ENCODE measurements at places on chromosomes 16 and 17.
A peak's percentile ranks its signal among the peaks of the same experiment; 100 is the strongest.

DNA sequence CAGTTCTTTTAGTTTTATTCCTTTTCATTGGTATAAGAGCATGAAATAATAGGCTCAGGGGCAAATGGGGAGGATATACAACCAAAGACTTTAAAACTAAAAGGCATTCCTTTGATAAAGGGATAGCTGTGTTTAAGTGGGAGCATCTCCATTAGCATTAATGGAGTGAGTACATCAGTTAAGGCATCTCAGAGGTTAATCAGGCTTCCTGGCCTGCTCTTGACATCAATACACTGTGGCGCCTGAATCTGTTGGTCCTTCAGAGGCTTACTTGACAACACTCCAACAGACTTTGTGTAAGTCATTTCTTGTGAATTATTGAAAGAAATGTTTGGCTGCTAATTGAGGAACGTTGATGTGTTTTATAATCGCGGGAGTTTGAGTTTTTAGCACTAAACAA lies 230.7 kb downstream of the BCAS3 start:
- no peak for DNase-seq

DNA sequence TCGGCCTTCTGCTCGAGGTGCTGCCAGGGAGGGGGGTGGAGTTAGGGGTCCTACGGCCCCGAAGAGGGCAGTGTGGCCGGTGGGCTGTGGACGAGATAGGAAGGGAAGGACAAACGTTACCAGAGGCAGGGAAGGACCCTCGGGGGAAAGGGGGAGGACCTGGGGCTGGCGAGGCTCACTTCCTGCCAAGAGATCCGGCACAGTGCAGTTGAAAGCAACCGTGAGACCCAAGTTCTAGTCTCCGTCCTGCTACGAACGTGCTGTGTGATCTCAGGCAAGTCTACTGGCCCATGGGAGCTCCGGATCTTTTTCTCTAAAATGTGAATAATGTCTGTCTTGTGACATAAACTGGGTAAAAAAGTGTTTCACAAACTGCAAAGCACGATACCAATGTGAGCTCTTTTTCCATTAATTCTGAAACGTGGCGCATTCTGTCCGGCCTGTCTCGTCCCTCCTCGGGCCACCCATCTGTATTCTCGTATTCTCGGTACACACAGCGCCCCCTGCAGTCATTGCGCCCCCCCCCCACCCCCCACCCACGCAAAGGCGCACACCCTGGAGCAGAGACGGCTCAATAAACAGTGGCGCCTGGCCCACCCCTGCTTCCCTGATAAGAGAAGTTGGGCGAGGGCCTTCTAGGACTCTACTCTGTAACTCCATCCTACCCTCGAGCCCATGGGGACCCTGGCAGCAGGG lies 8.8 kb downstream of the CYGB start:
- DNase-seq: no peak

DNA sequence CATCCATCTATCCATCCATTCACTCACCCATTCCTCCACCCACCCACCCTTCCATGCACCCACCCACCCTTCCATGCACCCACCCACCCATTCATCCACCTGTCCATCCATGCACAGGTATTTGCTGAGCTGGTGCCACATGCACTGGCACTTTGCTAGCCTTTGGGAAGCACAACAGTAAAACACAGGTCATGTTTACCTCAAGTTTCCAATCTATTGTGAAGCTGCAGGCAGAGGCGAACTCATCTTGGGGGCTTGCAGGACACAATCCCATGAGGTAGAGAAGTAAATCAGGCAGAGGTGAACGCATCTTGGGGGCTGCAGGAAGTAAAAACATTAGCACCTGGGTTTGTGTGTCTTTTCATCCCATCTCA lies 35.6 kb upstream of the CBFA2T3 start:
- no peak for DNase-seq

DNA sequence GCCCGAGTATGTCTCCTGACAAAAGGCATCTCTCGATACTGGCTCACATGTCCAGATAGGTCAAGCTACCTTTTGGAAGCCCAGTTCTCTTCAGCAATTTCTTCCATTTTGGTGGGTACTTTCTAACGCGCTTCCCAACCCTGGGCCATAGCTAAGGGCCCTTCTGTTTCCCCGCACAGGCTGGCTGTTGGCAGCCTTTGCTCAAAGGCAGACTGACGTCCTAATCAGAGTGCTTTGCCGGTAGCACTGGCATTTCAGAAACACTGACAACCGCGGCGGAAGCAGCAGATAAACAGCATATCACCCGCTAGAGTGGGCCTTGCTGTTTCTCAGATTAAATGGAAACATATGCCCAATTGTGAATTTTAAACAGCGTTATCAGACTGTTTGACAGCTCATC lies 49.3 kb upstream of the MPHOSPH6 start:
- DNase-seq: no peak

DNA sequence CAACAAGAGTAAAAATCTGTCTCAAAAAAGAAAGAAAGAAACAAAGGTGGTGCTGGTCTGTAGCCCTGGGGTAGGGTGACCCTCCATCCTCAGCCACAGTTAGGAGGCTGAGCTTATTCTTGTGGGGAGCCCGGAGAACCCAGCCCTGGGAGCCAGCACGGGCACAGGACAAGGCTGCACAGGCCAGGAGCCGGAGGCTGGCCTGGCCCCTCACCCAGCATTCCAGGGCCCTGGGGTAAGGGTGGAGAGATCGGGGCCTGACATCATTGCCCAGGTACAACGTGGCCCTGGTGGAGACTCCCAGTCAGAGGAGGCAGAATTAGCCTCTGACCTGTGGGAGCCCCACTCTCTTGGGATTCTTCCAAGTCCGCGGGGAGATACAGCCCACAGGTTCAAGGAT lies 10.3 kb upstream of the KRT17 start:
- no peak for DNase-seq

GRCh38 chr17:31226373-31226772 lies 70.7 kb downstream of the OMG start:
- peak; percentile 29 for DNase-seq

DNA sequence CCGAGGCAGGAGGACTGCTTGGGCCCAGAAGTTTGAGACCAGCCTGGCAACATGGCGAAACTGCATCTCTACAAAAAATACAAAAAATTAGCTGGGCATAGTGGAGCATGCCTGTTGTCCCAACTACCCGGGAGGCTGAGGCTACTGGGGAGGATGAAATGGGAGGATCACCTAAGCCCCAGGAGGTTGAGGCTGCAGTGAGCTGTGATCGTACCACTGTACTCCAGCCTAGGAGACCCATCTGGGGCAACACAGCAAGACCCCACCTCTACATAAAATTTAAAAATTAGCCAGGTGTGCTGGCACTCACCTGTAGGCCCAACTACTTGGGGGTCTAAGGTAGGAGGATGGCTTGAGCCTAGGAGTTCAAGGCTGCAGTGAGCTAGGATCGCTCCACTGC lies 1.8 kb downstream of the PAM16 start:
- no peak for DNase-seq

- no peak for DNase-seq
Measured at GRCh38 chr17:50722746-50723145, 3.3 kb downstream of the LUC7L3 start.

GRCh38 chr16:1244881-1245280 lies 4.4 kb downstream of the TPSAB1 start:
- no peak for DNase-seq
